CD4-positive, alpha-beta T cell treated with Interleukin-4 for 4 hours (primary cell): ENCODE measurements at places on chromosomes 3 and 15.

DNA sequence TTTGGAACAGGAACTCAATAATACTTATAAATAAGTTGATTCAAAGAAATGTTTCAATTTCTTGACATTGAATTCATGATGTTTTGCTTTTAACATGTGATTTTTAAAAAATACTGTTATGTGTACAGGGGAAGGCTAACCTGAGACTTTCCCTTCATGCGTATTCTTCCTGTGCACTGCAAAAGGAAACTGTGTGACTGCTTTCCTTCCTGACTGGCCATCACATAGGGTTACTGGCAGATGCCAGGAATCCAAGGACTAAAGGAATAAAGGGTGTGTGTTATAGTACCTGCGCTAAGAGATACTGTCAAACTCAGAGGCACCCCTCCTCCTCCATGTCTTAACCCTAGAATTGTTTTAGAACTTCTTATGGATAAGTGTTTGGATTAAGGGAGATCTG is 236.0 kb downstream of the UBE2E2 start:
- no peak for DNase-seq

DNA sequence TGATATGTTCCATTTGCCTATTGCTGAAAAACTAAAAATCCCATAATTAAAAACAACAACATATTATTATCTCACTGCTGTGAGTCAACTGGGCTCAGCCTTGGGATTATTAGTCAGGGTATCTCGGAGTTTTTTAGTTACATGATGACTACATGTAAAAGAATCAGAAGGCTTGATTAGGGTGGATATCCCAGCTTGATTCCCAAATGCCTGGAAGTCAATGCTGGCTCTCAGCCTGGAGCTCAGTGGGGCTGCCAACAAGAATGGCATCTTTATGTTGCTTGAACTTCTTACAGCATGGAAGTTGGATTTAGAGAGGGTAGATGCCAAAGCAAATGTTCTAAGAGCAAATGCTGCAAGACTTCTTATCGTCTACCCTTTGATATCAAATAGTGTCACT is 278.5 kb downstream of the PLOD2 start:
- DNase-seq: no peak

- no peak for DNase-seq
These were observed 107.7 kb downstream of the RAP2B start for GRCh38 chr3:153269730-153270129.

DNA sequence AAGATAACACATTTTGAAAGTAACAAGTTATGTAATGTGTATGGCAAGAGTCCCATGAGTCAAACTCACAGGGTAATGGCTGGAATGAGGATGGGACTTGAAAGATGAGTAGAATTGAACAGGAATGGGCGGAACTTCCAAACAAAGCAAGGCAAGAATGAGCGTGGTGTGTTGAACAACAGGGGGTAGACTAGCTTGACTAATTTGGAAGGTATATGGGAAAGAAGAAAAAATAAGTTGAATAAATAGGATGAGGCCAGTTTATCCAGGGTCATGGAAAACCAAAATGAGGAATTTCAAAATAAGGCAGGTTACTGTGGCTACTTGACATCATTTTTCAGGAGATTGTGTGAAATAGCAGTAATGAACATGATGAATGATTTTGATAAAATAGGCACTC is 2.5 kb upstream of the DPH6 start:
- DNase-seq: no peak

- DNase-seq: peak; percentile 11
These were observed 37.7 kb upstream of the KLHL25 start for GRCh38 chr15:85832394-85832793.

GRCh38 chr3:64687086-64687780 is 567 bp downstream of the ADAMTS9 start:
- DNase-seq: no peak

DNA sequence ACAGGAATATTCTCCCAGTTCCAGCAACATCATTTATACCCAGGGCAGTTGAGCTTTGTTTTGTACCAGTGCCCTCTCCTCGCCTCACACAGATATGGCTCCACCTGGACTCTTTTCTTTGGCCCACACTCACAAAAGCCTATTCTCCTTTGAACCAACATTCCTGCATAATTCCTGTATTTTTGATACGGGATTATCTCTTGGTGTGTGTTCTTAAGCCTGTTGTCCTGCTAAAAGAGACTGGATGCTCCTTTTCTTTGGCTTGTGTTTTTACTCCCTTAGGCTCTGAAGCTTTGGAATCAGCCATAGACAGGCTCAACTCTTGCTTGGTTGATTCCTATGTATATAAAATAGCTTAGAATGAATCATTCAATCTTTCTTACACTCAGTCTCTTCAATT is 305.4 kb upstream of the SATB1 start:
- no peak for DNase-seq

DNA sequence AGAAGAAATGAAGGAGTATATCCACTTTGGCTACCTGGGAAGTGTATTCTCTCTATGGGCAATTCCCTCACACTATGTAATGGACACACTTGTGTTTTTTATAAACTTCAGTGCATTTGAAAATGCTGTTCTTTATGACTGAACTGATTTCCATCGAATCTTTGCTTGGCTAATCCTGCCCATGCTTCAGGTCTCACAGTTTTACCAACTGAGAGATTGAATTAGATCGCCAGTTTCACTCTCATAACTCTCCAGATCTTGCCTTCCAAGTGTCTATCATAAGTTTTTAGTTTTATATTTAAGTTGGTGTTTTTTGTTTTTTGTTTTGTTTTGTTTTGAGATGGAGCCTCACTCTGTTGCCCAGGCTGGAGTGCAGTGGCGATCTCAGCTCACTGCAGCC is 73.5 kb upstream of the MBNL1 start:
- no peak for DNase-seq
